ENCODE measurements at places on chromosomes 1 and 21.

DNA sequence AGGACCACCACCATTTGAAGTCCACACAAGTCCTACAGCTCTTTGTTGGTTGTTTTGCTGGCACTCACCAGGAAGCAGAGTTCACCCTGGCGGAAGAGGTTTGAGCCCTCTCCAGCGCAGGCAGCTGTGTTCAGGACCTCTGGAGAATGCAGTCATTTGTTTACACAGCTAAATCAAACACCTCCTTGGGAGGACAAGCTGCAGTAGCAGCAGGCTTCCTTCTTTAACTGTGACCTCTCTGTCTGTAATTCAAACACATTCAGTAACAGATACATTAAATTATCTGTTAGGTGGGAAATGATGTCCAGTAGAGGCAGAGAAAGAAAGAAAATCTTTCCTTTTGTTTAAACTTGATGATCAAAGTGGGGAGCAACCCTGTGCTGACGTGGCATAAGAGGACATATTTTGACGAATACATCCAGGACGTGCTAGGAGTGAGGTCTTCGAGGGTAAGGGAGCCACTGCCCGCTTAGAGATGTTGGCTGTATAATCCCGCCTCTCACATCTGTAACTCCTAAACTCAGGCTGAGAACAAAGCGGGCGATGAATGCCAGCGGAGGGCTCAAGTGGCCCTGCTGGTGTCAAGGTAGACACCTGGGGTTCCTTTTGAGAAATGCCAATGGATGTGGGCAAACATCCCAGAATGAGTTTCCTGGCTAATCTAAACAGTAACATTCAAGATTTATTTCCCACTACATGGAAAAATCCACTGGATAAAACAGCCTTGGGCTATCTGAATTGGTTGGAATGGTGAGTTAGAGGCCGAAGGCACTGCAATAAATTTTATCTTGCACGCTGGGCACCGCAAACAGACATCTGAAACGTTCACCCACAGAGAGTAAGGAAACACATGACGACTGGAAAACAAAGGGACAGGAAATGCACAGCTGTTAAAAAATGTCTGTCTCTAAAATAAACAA, 51.7 kb downstream of the ABCA4 start:
- no peak for DNase-seq

DNA sequence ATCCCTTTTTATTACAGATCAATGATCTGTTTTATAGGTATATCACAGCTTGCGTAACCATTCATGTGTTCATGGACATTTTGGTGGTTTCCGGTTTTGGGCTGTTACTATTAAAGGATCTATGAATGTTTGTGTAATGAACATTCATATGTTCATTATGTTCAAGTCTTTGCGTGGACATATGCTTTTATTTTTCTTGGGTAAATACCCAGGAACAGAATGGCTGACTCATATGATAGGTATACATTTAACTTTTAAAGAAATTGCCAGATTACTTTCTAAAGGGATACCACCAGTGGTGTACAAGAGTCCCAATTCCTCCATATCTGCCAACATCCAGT, 73.7 kb downstream of the SPATA46 start:
- no peak for DNase-seq

GRCh38 chr1:29247044-29247443, 10.7 kb downstream of the PTPRU start:
- no peak for DNase-seq

DNA sequence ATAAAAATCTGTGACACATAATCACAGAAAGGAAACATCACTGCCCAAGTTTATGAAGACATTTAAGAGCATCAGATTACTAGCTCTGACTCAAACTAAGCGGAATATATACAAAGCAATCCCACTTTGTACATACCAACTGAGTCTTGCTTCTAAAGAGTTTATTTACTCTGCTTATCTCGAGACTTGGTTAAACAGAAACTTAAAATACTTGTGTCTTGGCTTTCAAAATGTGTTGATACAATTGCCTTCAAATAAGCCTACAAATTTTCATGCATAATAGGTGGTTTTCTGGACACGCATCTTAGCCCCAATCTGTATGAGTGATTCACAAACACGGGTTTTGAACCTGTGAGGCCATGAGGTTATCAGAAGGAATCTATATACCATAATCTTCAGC, 21.0 kb downstream of the CD160 start:
- no peak for DNase-seq

- no peak for DNase-seq
Measured at GRCh38 chr1:77412069-77412819, 130.4 kb downstream of the AK5 start.

DNA sequence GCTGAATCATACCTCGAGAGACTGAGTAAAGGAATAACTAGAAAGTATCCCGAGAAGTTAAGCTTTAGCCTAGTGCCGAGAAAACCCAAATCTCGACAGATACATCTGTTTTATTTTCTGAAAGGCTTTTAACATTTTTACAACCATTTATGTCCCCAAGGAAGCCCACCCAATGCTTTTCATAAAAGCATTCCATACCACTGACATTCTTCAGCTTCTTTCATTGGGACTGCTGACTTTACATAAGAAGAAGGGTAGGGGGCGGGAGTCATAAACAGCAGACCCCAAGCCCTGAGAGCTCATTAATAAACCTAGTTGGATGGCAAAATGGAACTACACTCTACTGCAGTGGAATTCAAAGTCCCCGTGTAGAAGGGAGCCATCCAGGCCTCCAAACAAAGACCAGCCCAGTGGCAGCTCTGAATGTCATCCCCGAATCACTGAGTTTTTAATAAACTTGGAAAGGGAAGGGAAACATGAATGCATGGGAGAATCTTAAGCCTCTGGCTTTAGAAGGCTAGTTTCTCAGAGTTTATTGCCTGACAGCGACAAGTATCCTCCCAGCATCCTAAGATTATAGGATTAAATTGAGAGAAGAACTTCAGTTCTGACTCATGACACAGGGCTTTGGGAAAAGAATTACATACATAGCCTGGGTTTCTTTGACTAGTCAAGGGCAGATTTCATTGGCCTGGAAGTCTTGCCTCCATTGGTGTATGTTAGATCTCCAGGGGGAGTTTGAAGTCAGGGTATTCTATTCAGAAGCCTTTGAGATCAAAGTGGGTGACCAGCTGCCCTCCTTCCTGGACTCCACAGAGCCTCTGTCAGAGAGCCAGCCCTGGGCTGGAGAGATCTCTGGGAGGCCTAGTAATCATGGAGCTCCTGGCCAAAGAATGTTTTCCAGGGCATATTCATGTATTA, 3.7 kb downstream of the ATF3 start:
- no peak for DNase-seq

DNA sequence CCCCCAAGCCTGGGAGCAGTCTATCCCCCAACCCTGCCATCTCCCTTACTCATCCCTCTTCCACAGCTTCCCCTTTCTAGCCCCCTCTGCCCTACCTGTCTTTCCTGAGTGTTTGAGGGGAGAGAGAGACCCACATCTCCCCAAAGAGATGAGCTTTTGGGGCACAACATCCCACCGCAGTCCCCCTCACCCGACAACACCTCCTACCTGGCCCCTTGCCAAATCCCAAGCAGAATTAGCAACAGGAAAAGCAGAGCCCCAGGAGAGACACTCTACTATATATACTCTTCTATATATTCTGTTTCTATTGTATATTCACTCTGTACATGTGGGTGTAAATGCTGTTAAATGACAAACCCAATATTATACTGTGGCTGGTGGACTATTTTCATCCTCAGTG, 9.9 kb upstream of the KCNC4 start:
- no peak for DNase-seq

DNA sequence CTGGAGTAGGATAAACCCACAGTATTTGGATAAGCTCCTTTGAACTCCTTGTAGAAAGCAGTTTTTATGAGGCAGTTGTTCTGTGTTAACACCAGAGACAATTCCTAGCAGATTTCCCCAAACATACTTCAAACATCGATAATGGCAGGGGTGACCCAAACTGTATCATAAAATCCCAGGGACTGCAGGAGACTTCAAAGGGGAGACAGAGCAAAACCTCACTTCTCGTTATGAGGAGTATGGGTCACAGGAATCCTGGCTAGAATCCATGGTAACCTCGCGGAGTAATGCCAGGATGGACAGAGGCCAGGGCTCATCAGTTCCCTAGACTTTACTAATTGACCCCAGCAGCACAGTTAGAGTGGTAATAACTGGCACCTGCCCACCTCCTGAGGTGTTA, 148.0 kb downstream of the DHRS3 start:
- DNase-seq, result no peak

DNA sequence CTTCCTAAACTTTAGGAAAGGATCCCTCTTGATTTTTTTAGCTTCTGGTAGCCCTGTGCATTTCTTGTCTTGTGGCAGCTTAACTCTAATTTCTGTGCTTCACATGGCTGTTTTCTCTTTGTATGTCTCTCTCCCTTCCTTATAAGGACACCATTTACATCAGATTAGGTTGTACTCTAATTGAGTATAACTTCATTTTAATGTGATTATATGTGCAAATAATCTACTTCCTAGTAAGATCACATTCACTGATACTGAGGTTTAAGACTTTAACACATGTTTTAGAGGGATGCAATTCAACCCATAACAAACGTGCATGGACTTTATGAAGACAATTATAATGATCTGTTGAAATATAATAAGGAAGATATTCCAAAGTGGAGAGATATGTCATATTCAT, 46.7 kb downstream of the RGS4 start:
- no peak for DNase-seq

DNA sequence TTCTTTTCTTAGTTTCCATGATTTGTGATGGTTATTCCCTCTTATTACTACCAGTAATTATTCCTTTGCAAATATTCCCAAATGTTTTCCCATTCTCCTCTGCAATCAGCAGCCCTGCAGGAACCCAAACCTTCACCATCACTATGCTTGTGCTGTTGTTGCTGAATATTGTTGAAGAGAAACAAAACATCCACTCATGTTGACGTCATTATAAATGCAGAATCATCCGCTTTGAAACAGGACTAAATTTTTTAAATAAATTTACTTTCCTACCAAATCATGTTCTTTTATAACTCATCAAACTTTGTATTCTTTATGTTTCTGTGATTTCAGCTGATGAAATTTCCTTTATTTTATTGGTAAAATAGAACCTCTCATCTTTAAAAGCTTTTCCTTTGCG, 787.0 kb upstream of the B3GALT2 start:
- DNase-seq, result no peak

GRCh38 chr1:78297836-78298235, 192.9 kb upstream of the PTGFR start:
- no peak for DNase-seq

- DNase-seq, result no peak
Measured at GRCh38 chr1:6384962-6385361, 8.6 kb downstream of the ACOT7 start.

DNA sequence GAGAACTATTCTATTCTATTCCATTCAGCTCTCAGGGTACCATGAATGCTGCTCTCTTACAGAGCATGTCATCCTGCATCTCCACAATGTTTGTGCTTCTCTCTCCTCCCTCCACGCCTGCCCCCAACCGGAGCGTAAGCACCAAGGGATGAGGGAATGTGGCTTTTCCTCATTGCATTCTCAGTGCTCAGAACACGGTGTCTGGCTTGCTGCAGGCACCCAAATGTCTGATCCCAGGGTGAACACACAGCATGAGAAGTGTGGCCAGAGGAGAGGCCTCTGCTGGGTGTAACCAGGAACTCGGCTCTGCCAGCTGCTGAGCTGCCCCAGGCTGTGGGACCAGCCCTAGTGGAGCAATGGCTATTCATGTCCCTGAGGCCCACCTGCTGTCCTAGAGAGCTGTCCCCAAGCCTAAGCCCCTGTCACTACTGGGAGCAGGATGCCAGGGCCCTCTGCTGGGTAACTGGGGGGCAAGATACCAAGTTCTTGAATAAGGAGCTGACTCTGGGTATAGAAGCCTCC, 38.3 kb downstream of the OLFML2B start:
- peak; percentile 19 for DNase-seq

DNA sequence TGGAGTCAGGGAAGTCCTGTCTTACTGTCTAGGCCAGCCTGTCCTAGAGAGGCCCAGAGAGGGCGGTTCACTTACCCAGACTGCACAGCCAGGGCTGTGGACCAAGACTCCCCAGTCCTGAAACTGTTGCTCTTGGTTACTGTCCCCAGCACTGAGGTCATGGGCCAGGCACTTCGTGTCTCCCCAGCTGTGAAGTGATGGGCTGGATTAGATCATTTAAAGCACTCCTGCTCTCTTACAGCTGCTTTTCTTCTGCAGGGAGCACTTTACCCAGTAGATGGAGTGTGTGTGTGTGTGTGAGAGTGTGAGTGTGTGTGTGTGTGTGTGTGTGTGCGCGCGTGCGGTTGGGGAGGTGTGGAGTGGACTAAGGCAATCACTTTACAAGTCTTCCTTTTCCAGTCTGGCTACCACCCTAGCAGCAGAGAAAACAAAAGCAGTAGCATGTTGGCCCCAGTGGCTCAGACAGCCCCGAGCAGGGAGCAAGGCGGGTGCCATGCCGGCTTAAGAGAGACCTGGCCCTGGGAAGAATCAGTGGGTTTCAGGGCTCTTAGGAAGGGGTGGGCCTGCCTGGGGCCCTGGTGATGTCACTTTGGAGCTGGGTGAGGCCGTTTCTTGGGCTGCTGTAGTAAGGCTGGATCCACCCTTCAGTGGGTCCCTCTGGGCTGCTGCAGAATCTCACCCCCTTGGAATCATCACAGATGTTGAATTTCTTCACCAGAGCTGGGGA, 2.4 kb downstream of the SPSB1 start:
- DNase-seq, result no peak

DNA sequence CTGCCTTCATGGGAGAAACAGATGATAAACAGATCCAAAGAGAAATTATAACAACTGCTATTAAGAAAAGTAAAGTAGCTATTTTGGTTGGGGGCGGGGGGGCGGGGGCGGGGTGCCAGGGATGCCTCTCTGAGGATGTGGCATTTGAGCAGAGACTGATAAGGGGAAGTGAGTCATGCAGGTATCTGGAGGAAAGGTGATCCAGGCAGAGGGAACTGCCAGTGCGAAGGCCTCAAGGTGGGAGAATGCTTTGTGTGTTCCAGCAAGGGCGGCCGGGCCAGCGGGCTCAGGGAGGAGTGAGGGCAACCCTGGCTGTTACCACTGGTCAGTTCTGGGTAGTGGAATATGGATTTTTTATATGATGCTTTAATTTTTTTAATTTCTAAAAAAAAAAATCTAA, 7.0 kb upstream of the TNFRSF1B start:
- DNase-seq, result no peak

- no peak for DNase-seq
Measured at GRCh38 chr1:64005801-64006200, 197.6 kb upstream of the UBE2U start.

DNA sequence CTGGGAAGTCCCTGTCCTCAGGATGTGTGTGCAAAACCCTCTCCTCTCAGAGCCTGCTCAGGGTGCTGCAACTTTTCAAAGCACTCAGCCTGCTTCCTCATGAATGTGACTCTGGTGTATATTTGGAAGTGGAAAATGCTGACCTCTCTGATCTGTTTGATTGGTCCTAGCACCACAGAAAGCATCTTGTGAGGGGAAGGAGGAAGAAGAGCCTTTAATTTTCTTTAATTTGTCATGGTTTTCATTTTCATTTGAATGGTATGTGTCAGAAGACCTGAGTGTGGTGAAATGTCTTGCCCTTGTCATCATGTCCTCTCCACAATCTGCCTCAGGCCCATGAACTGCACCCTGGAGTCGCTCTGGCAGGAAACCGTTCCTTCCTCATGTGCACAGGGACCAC, 383.5 kb downstream of the NTNG1 start:
- DNase-seq, result no peak

All from cardiac septum (tissue), 1 donor.